ENCODE measurements at places on chromosomes 7 and 10.
A peak's percentile ranks its signal among the peaks of the same experiment; 100 is the strongest.

DNA sequence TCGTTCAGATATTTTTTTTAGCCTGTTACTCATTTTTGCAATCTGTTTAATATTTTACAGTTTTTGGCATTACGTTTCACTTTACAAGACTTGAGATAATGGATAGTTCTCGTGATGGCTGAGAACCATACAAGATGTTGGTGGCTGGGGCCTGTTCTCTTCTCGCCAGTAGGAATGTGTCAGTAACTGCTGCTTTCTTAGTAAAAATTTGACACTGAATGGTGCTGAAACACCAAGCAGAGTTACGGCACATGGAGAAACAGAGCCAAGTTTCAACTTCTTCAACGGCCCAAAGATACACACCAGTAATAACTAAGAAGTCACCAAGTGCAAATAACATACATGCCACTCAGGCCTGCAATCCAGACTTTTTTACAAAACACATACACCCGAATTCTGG is 130.4 kb downstream of the NRP1 start:
- DNase-seq, result no peak

DNA sequence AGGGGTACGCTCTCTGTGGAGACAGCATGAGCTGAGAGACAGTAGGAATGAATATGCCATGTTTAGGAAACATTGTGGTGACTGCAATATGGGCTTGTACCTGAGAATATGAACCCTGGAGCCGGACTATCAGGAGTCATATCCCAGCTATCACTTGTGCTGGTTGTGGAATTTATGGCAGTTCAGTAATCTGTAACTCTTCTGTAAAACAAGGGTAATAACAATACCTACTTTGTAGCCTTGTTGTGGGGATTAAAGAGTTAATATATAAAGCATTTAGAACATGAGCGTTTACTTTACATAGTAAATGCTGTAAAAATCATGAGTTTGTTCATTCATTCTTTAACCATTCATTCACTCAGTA is 44.4 kb downstream of the EXOC6 start:
- no peak for DNase-seq

GRCh38 chr7:106615808-106616707 is 44.9 kb downstream of the CCDC71L start:
- DNase-seq, result no peak

GRCh38 chr7:143407287-143408251 is 1.1 kb downstream of the EPHA1 start:
- DNase-seq, result no peak

GRCh38 chr7:20661884-20662283 is 46.4 kb downstream of the ABCB5 start:
- no peak for DNase-seq

- peak; percentile 14 for DNase-seq
These were observed 88.4 kb downstream of the DIP2C start for GRCh38 chr10:600876-601659.
